GM20000 (cell line): ENCODE measurements at places on chromosomes 13 and 19.

DNA sequence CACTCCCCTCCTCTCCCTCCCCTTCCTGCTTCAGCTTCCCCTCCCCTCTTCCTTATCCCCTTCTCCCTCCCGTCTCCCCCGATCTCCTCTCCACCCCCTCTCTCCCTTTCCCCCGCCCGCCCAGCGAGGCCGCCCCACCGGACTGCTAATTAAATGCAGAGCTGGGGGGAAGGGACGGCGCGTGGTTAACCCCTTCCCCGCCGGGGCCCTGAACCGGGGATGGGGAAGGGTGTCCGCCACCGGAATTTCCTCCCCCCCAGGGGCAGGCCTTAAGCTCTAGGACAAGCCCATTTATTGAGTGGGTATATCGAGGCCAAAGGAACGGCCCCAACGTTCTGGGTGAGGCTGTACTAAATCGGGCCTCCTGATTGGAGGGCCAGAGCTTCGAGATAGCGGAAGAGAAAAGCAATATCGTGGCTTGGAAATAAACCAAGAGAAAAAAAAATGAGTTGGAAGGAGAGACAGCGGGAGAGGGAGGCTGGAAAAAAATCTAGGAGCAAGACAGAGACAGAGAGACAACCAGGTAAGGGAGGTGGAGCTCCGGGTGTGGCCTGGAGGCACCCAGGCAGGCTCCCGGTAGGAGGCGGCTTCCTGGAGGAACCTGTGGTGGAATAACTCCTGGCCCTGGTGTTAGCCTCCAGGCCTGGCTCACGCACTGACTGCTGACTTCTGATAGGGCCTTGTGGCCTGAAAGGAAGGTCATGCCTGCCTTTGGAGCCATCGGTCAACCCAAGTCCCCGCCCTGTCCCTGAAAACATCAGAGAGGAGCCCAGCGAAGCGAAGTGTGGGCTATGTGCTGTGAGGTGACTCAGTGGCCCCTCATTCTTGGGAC lies 11.6 kb upstream of the JUND start:
- peak; percentile 69 for DNase-seq

GRCh38 chr19:44653977-44654774 lies 10.5 kb downstream of the PVR start:
- peak; percentile 86 for DNase-seq

DNA sequence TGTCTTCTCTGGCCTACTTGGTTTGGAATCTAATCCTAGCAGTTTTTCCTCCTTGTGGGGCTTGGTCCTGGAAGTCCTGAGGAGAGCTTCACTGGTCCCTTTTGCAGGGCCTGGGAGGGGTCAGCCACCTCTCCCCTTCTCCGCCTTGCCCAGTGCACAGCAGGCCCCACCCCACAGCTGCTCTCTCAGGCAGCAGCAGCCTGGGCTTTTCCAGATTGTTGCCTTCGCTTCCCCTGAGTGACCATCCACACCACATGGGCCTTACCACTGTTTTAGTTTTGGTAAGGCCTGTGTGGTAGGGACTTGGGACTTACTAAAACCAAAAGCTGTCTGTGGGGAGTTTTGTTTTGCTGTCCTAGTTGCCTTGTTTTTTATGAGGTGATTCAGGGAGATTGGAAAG lies 11.5 kb downstream of the MPHOSPH8 start:
- no peak for DNase-seq

GRCh38 chr19:35000647-35001501 lies 751 bp downstream of the GRAMD1A start:
- peak; percentile 64 for DNase-seq

DNA sequence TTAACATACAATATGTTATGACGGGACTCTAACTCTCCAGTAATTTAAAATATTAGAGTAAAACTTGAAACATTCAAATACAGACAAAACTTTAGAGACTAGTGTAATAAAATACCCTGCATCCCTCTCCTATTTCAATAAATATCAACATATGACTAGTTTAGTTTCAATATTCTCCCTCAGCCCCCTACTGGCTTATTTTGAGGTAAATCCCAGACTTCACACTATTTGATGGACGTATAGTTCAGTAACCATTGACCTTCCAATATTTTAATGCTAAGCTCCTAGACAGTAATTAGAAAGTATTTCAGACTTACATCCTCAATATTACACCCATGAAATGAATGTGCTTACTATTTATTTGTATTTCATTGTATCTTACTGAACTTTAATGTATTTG lies 180.7 kb upstream of the STARD13 start:
- DNase-seq: no peak

DNA sequence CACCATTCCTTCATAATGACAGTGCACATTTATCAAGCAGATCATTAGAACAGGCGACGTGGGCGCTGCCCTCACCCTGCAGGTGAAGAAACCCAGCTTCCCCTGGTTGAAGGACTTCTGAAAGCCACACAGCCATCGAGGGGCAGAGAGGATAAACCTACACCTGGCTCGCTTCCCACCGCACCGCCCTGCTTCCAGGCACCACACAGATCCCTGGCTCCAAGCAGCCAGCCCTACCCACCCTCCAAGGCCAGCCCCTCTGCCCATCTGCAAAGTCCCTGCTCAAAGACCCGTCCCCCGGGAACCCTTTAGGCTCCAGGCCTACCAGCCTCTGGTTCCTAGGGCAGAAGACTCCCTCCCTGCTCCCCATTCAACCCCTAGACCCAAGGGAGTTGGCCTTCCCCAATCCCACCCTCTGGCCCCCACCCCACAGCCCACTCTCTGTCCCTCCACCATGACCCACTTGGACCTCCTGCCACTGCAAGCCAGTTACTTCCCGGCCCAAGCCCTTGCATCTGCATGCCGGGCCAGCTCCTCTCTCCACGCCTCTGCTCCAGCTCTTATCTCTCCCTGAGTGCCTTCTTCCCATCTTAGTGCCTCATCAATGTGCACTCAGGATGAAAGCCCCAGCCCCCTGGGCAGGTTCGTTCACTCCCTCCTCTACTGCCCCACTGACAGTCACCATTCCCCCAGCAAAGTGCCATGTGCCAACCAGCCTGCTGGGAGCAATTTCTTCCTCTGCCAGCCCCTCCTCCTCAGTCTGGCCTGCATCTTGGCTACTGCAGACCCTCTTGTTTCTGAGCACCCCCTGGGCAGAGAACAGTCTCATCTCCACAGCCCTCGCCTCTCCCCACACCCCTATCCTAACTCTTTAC lies 28.0 kb downstream of the PEPD start:
- DNase-seq: no peak

GRCh38 chr13:46796129-46796514 lies 839 bp downstream of the ESD start:
- no peak for DNase-seq

- no peak for DNase-seq
Observed at GRCh38 chr19:23260956-23261355, 10.8 kb upstream of the ZNF724 start.

- peak; percentile 59 for DNase-seq
Observed at GRCh38 chr13:110387451-110388107, 80.5 kb downstream of the COL4A2 start.

- DNase-seq: no peak
Observed at GRCh38 chr13:67143544-67144115, 86.5 kb downstream of the PCDH9 start.

DNA sequence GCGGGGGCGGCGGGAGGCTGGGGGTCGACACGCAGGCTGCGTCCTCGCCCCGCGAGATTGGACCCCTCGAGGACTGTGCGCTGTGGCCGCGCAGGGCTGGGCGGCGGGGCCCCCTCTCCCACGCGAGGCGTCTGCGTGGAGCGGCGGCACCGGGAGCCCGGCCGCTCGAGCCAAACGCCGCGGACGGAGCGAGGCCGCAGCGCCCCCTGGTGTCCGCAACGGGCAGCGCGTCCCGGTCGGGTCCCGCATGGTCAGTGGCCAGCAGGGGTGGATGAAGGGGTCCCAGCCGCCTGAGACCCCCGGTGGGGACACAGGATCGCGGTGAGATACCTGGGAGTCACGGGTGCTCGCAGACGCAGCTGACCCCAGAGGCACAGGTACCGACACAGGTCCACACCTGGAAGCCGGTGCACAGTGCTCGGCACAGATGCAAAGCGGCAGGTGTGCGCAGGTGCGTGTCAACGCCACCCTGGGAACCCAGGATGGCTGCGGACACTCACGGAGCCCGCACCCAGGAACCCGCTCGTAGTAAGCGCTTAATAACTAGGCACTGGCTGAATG lies 2.1 kb upstream of the CIRBP start:
- no peak for DNase-seq

DNA sequence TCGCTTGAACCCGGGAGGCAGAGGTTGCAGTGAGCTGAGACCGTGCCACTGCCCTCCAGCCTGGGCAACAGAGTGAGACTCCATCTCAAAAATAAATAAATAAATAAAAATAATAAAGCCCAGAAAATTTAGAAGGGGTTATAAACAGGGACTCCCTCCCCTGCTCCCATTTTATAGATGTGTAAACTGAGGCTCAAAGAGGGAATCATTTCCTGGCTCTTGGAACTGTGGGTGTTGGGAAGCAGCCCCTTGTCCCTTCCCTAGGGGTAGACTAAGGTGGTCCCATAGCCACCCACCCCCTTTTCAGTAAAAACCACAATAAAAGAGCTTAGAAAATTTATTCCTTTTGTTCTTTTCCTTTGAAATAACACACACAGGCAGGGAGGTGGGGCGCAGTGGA lies 6.2 kb upstream of the SLC25A41 start:
- DNase-seq: no peak

GRCh38 chr13:50589651-50590054 lies 253.8 kb downstream of the DLEU7 start:
- no peak for DNase-seq

- DNase-seq: no peak
Observed at GRCh38 chr13:52187029-52187423, 27.6 kb upstream of the NEK3 start.

GRCh38 chr19:570937-571565 lies 1.3 kb upstream of the BSG start:
- no peak for DNase-seq

- DNase-seq: no peak
Observed at GRCh38 chr19:57245959-57246358, 5.5 kb downstream of the ZNF805 start.

DNA sequence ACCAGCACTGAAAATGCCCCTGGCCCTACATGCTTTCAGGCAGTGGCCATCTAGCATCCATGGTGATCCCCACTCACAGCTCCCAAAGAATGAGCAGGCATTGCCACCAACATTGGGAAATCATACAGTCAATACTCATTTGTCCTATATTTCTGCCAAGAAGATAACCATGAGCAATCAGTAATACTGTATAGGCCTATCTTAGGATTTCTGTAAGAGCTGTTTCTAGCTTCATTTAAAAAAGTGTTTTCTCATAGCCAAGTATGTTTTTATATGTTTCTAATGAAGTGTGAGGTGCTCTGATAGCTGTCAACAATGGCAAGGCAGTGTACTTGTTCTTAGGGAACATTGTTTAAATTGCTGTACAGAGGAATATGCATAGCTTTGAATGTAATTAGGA lies 428.7 kb downstream of the FGF9 start:
- DNase-seq: no peak

GRCh38 chr13:30830638-30830965 lies 75.5 kb upstream of the MEDAG start:
- no peak for DNase-seq

DNA sequence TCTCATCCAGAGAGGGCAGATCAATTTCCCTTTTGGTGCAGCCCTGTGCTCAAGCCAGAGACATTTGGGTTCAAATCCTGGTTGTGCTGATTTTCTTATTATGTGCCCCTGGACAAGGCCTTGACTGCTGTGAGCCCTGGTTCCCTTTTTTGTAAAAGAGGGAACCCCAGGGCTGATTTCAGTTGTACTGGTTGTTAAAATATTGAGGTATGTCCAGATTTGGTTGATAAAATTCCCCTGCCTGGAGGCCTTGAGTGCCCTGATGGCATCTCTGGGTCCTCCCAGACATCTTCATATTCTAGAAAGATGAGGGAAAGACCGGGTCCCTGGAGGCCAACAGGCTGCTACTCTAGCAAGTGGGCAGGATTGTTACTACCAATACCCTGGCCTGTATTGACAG lies 14.4 kb upstream of the PLAUR start:
- DNase-seq: no peak
